ENCODE measurements at places on chromosomes 6 and 20. TPM values are rescaled to one million over a fixed set of nuclear protein-coding genes. Genes with fewer than 3 reads are reported as not detected.

GRCh38 chr6:119482850-119483285, 133.3 kb upstream of the MAN1A1 start:
- DNase-seq = no peak

DNA sequence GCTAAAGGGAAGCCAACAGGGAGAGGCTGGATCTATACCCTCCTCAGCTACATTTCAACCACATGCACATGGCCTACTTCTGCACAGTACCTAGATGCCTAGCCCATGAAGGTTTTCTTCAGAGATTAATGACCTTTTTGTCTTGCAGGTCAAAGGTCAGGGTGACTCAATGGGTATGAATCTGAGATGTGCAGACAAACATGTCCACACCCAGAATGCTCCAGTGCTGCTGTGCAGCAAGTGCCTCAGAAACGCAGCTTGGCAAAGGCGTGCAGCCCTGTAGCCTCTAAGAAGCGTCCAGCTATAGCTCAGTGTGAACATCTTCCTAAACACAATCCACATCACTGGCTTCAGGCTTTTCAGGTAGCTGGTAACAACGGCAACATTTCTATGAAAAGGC, 24.4 kb downstream of the MAP1LC3A start:
- DNase-seq = no peak

Gene PHACTR3
- total RNA-seq = 9.5 TPM

Gene MEI4
- total RNA-seq = not detected

Gene ADISSP
- total RNA-seq = 41.9 TPM
